ENCODE measurements at places on chromosomes 12 and 14.
A peak's percentile ranks its signal among the peaks of the same experiment; 100 is the strongest.

DNA sequence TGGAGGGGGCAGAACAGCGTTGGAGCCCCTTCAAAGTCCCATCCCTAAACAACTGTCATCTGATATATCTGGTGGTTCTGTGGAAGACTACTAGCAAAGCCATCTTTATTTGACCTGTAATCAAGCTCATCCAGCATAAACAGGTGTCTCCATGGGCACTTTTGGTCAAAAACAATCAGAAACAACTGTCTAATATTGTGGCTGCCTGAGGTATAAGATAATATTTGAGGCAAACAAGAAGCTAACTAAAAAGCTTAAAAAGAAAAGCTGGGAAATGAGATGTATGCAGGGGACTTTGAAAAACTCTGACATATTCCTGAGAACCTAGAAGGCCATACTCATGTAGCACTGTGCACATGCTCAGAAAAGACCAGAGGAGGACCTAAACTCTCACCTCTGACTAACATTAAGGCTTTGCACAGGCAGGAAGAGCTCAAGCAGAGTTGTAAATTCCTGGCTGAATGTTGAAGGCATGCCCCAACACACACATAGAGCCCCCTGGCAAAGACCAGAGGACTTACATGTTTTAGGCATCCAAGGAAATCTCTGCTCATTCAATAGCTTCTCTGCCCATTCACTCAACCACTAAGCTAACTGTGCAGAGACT lies 27.2 kb upstream of the AP4S1 start:
- no peak for DNase-seq

GRCh38 chr14:66496188-66496807 lies 10.1 kb downstream of the CCDC196 start:
- DNase-seq, result no peak

GRCh38 chr12:111434680-111435338 lies 29.1 kb downstream of the SH2B3 start:
- peak; percentile 76 for DNase-seq

- no peak for DNase-seq
Measured at GRCh38 chr14:58796242-58797009, 158.7 kb downstream of the DACT1 start.

GRCh38 chr14:76919431-76920330 lies 93.5 kb downstream of the LRRC74A start:
- DNase-seq, result no peak

- no peak for DNase-seq
Measured at GRCh38 chr12:120562906-120563305, 18.3 kb downstream of the POP5 start.

DNA sequence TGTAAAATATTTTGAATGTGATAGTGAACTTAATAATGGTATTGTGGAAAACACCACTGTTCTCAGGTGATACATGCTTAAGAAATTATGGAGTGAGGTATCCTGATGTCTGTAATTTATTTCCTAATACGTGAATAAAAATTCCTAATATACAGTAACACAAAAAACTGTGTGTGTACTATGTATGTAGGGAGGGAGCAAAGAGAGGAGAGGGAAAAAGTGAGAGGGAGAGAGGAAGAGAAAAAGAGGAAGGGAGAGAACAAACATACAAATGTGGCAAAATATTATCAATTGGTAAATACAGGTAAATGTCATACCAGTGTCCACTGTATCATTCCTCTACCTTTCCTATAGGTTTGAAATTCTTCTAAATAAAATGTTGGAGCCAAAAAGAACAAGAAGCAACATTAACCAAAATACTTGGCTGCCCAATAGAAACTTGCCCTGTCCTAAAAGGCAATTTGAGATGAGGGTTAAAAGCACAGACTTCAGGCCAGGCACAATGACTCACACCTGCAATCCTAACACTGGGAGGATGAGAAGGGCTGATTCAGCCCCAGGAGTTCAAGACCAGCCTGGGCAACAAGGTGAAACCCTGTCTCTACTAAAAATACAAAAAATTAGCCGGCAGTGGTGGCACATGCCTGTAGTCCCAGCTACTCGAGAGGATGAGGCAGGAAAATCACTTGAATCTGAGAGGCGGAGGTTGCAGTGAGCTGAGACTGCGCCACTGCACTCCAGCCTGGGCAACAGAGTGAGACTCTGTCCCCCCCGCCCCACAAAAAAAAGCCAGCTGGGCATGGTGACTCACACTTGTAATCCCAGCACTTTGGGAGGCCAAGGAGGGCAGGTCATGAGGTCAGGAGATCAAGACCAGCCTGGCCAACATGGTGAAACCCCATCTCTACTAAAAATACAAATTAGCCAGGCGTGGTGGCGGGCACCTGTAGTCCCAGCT lies 14.5 kb downstream of the R3HDM2 start:
- no peak for DNase-seq

DNA sequence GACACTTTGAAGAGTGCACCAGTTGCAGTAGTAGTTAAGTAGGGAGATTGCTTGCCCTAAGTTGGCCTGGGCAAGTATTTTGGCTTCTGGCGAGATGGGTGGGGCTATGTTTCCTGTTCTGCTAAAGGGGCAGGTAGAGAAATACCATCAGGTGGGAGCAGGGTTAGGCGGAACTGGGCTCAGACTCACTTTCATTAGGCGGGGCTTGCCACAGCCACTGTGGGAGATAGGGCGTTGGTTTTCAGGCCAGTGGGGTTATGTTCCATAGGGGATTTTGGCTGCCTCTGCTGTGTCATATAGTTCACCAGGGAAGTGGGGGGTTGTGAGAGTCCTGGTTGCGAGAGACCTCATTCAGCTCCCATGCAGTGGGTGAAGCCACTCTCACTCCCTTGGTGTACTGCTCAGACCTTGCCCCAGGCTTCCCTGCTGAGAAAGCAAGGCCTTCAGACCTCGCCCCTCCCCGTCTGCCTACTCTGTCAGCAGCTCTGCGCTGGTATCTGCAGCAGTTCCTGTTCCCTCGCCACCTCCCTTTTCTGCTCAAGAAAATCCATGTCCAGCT lies 43.3 kb downstream of the AEBP2 start:
- DNase-seq, result peak; percentile 2

DNA sequence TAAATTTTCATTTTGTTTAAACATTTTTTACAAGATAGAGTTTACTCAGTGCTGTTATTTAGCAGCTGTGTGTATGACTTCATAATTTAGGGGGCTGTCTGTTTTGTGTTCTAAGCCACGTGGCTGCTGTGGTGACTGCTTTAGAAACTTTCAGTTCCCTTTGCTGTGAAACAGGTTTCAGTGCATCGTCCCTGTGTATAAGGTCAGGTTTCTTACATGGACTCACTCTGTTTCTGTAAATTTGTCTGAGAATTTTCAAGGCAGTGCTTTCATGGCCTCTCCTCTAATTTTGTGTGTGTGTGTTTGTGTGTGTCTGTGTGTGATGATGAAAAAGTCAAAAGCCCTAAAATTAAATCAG lies 32.4 kb downstream of the BICD1 start:
- no peak for DNase-seq

DNA sequence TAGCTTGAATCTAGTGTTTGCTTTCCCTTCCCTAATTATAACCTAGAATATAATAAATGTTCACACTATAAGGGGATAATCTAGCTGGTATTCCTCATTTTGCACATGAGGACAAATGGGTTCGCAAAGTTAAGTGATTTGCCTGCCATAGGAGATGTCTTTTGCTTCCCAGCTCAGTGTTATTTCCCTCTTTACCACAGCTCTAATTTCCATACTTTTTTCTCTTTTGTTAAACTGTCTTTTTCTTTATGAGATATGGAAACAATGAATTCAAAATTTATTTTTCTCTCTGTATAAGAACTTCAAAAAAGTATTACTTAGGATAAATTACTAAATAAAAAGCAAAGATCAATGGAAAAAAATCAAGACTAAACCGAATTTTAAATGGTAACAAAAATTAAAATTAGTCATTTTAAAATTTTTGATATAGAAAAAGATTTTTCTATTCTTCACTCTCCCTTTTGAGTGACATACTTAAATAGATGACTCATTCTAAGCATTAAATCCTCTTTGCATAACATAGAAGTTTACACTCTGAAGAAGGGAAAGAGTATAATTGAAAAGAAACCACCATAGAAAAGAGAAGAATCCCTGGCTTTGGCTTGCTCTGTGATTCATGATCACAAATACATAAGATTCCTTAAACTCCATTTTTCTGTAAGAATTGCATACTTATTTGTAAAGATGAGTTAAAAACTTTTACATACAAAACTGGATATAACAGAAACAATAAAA lies 97.3 kb downstream of the INSM2 start:
- DNase-seq, result no peak

- DNase-seq, result no peak
Measured at GRCh38 chr14:52020866-52021717, 31.7 kb downstream of the RTRAF start.

GRCh38 chr14:74514471-74514941 lies 20.9 kb downstream of the ISCA2 start:
- no peak for DNase-seq

DNA sequence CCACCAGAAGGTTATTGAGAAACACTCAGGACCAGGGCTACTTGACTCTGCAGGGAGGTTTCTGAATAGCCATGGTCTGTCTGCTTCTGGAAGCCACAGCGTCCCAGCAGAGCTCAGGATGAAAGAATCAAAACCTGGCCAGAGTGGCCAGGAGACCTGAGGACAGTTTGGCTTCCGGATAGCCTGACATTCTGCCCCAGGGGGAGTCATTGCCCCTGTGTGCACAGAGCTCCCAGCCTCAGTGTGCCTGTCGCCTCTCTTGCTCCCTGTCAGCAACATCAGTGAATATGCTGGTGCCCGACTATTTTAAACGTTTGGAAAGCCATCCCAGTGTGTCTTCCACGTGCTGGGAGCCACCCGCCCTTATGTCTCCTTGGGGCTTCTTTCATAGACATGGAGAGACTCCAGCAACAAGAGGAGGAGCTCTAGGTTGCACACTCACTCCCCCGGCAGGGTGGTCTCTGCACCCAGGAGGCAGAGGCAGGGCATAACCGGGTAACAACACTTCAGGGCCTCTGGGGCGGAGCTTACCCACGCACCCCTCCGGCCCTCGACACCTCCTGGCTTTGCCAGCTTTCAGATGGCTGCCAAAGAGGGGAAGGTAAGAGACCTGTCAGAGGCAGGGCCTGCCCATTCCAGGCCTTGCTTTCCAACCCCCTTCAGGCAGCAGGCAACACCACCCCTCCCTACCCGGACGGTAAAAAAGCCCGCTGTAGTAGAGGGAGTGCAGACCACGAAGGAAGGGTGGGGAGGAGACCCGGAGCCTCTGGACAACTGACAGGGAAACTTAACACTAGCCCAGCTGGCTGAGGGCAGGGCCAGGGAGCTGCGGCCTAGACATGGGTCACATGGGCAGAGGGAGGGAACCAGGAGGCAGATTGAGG lies 19.0 kb upstream of the SLC6A12 start:
- no peak for DNase-seq

DNA sequence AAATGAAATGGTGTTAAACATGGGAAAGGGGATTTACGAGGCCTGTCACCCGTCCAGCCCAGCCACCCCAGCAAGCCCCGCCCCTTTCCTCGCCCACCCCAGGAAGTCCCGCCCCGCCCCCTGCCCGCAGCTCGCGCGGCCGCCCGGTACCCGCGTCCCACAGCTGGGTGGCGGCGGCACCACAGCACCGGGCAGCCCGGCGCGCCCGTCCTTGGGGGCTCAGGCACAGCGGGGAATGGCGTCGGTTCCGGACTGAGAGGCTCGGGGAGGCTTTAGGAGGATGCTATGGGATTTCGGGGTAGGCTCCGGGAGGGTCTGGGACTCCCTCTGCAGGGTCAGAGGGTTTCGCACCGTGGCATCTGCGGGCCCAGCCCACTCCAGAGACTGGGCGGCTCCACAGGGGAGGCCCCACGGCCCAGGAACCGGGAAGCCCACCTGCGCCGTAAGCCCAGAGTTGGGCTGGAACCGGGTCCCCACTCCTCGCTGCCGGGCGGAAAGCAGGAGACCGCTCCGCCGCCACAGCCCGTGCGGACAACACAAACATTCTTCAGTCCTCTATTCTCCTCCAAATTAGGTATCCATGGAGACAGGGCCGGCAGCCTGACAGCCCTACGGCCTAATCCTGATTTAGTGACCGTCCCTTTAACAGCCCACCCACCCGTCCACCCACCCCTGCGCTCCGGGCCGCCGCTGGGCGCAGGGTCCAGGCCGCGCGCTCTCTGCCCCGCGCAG lies 1.4 kb downstream of the FIGNL2 start:
- peak; percentile 21 for DNase-seq

GRCh38 chr14:104274806-104275205 lies 136.4 kb downstream of the KIF26A start:
- no peak for DNase-seq

DNA sequence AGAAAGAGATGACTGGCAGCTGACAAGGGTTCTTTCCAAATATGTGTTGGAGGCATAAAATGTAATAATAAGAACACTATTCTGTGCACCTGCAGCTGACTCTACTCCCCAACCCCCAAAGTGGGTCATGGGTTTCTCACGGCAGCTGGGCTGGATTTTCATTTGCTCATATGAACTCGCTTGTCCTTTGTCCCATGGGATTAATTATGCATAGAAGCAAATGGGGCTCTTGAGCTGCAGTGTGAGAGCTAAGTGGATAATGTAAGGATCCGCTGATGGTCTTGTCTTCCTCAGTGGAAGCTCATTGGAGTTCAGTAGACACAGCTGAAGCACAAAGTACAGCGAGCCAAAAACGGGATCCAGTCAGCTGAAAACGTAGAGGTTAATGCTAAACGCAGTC lies 46.3 kb downstream of the TTC8 start:
- no peak for DNase-seq

- DNase-seq, result no peak
Measured at GRCh38 chr12:78398750-78399149, 465.8 kb upstream of the SYT1 start.

DNA sequence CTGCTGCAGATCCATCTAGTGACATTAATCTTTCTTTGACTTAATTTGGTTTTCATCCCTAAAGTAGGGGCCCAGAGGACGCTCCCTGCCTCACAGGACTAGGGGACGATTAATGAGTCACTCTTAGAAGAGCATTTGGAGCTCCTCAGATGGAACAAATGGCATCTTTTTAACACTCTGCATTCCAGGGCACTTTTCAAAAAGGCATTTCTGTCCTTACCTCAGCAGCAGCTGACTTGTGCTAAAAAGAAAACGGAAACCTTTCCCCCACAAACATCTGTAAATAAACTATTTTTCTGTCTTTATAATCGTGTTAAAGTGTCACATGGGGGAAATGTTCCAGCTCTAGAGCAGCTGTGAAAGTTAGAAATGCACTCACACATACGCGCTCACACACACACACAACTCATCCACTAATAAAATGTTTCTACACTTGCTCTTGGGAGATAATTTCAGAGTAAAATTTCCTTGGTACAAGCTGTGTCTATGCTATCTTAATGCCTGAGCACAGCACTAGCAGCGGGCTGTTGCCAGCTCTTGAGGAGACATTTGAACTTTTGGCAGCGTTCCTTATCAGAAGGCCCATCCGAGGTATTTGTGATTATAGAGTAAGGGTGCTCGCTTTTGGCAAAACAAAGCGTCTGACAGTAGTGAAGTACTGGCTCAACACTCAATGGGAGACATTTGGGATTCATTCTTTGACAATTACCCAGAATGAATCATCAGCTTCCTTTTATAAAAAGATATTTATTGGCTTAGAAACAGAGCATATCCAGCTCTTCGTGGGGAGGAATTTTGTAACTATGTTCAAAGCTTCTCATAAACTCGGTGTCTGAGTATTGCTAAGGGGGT lies 141.3 kb downstream of the PLXNC1 start:
- no peak for DNase-seq

- no peak for DNase-seq
Measured at GRCh38 chr12:54431911-54432814, 13.1 kb upstream of the ITGA5 start.
